Activated T-cell treated with anti-CD3 and anti-CD28 coated beads, Interleukin-2, amount 50 U/mL, for 72 hours (primary cell): ENCODE measurements at places on chromosomes 3 and 15.

GRCh38 chr15:83276661-83277060, 7.8 kb downstream of the BNC1 start:
- DNase-seq = no peak

DNA sequence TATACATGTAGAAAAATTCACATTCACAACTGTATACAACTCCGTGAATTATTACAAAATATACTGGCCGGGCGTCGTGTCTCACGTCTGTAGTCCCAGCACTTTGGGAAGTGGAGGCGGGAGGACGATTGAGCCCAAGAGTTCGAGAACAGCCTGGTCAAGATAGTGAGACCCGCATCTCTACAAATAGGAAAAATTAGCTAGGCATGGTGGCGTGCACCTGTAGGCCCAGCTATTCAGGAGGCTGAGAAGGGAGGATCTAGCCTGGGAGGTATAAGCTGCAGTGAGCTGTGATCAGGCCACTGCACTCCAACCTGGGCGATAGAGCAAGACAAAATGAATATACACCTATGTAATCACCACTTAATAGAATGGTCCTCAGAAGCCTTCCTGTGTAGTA, 1.3 kb downstream of the RAD51 start:
- no peak for DNase-seq

DNA sequence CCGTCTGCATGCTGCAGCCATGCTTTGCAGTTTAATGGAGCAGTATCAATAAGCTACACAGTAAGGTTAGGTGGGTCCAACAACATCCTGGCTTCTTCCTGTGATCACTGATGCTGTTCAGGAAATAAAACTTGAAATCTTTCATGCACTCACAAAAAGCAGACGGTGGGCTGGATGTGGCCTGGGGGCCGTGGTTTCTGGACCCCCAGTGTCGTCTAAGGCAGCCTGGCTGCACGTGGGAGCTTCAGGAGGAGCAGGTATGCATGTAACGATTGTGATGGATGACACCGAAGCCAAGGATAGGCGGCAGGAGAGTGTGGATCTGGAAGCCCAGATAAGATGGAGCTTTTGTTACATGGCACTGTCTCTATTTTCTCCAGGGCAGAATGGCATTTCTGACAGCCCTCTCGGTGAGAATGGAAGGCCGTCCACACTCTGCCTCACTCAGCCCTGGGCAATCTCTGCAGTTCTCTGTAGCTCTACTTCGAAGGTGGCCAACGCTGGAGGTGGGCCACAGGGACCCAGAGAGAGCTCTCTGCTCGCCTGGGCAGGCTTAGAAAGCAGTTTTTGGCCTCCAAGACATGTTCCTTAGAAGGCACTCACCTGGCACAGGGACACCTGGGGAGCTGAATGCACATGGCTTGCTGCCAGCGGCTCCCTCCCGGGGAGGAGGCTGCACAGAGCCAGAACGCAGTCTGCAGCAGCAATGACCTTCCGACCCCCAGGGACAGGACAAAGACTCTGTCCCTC, 46.4 kb upstream of the IQSEC1 start:
- DNase-seq = no peak

GRCh38 chr3:147616998-147617619, 207.9 kb downstream of the ZIC1 start:
- no peak for DNase-seq

DNA sequence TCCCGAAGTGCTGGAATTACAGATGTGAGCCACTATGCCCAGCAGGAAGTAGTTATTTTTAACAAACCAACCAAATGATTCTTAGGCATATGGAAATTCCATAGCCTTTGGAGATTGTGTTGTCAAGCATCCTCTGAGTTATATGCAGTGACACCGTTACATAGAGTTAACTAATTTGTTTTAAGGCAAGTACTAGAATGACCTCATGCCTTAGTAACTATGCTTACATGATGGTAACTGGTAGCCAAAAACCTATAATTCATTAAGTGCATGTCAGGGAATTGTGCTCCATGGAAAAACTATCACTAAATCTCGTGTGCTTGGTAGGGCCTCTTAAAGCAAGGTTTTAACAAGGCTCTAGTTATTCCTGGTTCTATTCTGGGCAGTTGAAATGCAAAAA, 392.8 kb downstream of the TUSC7 start:
- DNase-seq = no peak

DNA sequence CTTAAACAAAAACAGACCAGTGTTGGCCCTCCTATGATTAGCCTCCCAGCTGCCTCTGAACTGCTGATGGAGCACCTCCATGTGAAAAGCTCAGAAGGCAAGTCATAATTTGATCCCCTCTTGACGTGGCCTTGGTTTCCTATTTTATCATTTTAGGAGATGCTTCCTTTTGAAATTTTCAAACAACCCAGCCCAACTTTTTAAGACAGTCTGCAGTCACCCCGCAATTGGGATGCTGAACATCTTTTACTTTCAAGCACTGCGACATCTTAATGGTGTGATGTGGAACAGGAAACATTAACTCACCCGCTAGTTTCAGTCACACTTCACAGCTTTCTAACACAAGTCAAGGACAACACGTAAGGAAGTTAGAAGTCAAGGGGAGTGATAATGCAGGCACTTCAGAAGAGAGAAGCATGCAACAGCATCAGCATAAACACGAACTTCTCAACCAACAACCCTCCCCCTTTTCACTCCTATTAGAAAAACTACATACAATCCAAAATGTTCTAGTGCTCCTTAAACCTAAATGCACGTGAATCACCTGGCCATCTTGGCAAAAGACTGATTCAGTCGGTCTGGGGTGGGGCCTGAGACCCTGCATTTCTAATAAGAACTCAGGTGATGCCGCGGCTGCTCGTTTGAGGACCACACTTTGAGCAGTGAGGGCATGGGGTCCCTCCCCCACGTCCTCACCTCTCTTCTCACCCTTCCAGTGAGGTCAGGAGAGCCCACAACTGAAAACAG, 161.5 kb downstream of the FOXP1 start:
- peak; percentile 72 for DNase-seq

DNA sequence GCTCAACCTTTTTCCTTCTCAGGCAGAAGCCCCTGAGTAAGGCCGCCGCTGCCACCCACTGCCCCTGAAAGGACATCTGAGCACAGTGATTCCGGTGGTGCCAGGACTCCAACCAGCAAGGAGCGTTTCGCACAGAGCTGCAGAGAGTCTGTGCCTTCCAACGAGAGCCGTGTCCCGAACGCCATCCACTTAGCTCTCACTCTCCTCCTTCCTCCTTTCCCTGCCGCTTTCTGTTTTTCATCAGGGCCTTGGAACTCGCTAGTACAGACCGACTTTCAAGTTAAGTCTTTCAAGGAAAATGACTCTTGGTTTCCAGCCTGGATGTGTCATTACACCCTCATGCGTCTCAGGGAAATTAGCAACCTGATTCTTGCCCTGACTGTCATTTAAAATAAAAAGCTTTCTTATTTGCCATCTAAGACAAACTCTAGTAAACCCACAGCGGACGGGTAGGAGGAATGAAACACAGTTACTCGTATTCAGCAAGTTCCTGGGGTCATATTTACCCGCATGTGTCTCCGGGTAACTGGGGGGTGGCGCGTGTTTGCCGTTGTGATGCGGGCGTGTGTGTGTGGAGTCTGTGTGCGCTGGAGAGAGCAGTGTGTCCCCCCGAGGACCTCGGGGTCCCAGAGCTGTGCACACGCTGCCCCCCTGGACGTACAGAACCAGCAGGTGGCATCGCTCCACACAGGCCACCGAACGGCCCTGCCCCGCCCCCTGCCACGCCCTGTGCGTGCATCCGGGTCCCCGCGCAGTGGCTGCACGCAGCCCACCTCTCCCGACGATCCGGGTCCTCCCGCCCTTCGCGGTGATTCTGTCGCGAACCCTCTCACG, 30.4 kb upstream of the ALDH1A3 start:
- peak; percentile 78 for DNase-seq

GRCh38 chr3:187788984-187789857, 44.0 kb upstream of the BCL6 start:
- no peak for DNase-seq

DNA sequence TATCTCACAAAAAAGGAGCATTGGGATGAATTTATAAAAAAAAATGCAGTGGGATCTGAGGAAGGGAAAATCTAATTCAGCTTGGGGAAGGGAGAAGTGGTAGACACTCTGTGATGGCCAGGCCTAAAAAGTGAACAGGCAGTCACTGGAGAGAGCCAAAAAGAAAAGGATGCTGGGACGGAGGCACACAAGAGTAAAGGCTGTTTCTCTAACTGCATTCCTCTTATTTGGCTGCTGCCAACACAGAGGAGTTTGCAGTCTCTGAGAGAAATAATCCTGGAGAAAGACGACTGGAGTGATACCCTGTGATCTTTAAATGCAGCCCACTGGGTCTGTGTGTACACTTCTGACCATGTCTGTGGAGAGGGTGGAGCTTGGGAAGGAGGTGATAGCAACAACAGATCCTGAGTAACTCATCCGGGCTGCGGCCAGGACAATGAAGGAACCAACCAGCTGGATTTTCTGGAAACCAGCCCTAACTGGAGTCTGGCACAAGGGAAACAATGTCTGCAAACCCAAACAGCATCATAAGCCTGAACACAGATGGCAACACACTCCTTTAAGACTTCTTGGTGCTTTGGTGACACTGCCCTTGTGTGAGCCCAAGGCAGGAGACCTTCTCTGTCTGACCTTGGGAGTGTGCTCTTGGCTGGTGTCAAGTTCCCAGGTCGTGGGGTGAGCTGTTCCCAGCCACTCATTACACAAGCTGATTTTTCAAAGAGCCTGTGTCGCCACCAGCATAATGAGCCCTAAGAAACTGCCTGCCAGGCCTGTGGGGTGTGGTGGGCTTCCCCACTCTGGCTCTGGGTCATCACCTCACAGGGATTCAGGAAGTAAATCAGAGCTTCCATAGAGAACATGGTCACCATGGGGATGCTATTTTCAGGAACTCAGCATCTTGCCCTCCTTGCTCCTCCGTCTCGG, 8.0 kb downstream of the FYCO1 start:
- DNase-seq = no peak
